ENCODE measurements at places on chromosomes 3 and 15.

DNA sequence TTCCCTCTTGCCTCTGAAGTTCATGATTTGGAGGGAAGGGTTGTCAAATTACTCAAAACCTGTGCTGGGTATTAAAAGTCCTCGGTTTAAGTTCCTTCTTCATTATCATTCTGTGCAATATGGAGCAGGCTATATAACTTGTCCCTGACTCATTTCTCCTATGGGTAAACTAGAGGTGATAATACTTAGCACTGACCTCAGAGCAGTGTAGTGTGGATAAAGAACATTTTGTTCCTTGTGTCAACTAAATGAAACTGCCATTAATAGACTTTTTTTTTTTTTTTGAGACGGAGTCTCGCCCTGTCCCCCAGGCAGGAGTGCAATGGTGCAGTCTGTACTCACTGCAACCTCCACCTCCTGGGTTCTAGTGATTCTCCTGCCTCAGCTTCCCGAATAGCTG, 2.2 kb upstream of the BBX start:
- no peak for DNase-seq

GRCh38 chr3:127212231-127212630, 19.3 kb downstream of the PRR23E start:
- no peak for DNase-seq

DNA sequence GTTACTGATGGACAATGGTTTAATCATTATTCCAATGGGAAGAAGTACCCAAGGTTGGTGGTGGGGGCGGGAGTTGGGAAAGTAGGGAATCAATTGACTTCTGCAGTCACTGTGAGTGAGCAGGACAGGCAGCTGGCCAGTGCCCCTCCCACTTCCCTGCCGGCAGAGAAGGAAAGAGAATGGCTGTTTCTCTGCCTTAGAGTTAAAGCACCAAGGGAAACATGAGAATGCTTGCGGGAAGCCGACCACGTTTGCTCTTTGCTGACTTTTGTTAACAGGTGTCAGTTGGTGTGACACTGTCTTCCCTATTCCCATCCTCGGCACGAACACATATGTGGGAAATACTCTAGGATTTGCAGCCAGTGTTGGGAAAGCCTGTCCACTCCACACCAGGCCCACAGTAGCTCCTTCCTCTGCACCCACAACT, 33.5 kb upstream of the MFSD1 start:
- DNase-seq = no peak

DNA sequence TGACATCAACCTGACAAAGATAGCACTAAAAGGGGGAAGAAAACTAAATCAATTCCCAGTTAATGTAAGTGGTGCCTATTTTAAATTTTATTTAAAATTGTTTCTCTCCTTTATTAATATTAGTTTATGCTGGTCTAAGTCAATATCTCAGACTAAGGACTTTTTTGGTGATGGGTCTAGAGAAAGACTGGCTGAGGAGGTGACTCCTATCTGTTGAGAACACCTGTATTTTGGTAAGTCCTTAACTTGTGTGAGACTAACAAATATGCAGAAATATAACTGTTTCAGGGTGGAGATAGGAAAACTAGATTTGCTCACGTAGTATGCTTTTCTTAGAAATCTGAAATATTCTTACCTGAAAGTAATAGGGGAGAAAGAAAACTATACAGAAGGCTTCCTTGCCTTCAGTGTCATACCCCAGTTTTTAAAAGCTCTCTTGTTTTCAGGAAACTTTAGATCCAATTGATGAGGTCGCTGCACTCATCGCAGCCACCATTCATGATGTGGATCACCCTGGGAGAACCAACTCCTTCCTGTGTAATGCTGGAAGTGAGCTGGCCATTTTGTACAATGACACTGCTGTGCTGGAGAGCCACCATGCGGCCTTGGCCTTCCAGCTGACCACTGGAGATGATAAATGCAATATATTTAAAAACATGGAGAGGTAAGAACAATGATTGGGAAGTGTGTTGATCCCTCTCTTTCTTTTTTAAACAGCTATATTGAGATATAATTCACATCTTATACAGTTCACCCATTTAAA, 138.9 kb downstream of the PDE8A start:
- no peak for DNase-seq

DNA sequence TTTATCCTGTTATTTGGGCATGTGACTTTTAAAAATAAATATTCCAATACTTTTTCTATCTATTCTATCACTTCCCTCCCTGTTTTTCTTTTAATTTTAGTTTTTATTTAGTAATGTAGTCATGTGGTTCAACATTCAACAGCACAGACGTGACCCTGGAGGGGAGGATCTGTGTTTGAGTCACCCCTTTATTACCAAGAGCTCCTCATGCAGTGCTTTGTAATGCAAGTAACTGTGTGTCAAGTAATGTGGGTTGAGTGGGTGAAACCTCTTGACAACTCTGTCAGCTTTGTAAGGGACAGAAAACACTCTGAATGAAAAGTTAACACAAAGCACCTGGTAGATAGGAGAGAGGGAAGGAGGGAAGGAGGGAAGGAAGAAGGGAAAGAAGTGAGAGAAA, 89.7 kb upstream of the FGF12 start:
- no peak for DNase-seq

- no peak for DNase-seq
Observed at GRCh38 chr15:31516440-31516839, 189.8 kb downstream of the KLF13 start.

- no peak for DNase-seq
Observed at GRCh38 chr3:65595222-65596028, 443.3 kb downstream of the MAGI1 start.
